CD4-positive, alpha-beta T cell treated with Interleukin-6 at 100 ng/mL for 8 hours (primary cell): ENCODE measurements at places on chromosomes 2 and 18.

DNA sequence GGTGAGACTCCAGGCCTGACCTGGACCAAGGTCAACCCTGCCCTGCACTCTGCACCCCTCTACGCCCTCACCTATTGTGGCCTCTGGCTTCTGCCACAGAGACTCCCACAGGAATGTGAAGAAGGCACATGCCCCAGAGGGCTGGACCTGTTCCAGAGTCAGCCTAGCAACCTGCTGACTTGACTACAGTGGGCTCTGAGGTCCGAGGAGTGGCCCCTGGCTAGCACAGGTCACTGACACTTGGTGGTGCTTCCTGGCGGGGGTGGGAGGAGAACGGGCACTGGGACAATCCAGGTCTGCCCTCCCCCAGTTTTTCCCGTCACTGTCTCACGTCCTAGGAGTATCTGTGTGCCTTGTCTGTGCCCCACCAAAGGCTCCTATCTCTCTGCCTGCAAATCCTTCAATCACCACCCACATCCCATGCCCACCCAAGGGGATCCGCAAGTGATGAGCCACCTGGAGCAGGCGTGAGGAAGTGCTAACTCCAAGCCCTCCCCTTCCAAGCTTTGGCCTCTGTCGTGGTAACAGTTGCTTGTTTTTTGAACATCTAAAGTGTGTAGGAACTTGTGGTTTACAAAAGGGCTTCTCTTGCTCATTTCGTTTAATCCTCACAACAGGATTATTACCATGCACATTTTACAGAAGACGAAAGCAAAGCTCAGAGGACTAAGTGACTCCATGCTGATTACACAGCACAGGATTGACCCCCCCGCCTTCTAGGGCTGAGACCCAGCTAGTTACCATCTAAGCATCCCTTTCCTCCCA lies 86.2 kb downstream of the MCFD2 start:
- no peak for DNase-seq

- no peak for DNase-seq
Measured at GRCh38 chr2:12636837-12637581, 79.7 kb upstream of the TRIB2 start.

DNA sequence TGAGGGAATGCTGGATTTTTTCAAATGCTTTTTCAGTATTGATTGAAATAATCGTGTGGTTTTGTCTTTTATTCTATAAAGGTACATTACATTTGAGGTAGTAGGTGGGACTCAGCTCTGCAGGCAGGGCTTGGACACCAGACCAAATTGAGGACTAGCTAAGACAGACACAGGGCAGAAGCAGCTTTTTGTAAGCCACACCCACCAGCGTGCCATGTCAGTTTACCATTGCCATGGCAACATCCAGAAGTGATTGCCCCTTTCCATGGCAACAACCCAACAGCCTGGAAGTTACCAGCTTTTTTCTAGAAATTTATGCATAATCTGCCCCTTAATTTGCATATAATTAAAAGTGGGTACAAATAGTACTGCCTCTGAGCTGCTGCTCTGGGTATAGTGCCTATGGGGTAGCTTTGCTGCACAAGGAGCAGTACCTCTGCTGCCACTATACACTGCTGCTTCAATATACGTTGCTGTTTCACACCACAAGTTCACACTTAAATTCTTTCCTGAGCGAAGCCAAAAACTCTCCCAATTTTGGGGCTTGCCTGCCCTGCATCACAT lies 23.6 kb upstream of the VWA3B start:
- DNase-seq = no peak

DNA sequence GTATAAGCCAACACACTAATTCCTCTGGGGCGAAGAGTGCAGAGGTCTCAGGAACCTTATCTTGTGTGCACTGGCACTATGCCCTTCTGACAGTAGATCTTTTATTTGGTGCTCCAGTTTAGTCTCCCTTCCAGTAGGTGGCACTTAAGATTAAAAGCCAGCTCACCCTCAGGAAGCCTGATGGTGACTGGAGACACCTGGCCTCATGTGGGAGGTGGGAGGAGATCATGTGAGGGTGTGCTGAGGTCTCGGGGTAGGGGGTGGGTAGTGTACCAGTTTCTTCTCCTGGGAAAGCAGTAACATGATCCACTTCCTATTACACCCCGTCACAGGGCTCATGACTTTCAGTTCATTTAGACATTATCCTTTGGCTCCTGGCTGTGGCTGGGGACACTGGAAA lies 654.9 kb downstream of the ADCYAP1 start:
- no peak for DNase-seq

DNA sequence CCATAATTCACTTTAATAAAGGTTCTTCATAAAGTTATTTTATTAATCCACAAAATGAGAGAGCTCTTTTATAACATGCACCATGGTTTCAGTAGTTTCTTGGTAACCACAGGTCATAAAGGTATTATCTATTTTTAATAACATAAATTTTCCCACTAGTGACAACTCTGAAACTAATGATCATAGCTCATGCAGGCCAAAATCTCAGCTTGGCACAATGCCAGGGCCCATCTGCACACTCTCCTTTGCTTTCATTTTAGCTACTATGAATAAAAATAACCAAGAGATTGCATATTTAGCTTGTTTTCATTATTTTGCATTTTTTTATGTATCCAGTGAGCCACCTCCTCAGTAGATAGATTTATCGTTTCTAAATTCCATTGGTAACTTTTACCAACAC lies 691.8 kb upstream of the CHAC2 start:
- no peak for DNase-seq

DNA sequence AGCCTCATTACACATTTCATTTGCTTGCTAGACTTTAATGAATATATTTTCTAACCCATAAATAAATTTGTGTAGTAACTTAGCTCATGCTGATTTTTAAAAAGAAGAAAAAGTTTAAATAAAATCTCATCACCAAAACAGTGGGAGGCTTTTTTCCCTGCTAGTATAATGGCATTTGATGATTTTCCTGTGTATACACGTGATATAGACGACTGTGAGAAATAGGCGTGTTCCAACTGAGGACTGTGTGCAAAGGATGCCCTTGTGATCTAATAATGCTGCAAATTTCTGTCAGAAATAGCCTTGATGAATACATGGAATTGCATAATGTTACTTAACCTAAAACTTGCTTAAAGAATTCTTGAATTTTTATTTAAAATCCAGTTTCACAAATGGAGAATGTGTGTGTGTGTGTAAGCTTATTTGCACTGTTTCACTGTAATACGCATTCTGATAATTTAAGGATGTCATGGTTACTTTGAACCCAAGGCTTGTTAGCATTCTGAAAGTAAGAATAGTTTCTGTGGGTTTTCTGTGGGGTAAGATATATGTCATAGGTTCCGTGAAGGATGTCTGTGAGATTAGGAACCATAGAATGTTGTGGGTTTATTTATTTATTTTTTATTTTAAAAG lies 178.0 kb downstream of the DLGAP1 start:
- no peak for DNase-seq

GRCh38 chr2:134103196-134103595 lies 150.7 kb upstream of the MGAT5 start:
- DNase-seq = no peak

GRCh38 chr2:18777250-18777812 lies 188.0 kb upstream of the NT5C1B start:
- no peak for DNase-seq

DNA sequence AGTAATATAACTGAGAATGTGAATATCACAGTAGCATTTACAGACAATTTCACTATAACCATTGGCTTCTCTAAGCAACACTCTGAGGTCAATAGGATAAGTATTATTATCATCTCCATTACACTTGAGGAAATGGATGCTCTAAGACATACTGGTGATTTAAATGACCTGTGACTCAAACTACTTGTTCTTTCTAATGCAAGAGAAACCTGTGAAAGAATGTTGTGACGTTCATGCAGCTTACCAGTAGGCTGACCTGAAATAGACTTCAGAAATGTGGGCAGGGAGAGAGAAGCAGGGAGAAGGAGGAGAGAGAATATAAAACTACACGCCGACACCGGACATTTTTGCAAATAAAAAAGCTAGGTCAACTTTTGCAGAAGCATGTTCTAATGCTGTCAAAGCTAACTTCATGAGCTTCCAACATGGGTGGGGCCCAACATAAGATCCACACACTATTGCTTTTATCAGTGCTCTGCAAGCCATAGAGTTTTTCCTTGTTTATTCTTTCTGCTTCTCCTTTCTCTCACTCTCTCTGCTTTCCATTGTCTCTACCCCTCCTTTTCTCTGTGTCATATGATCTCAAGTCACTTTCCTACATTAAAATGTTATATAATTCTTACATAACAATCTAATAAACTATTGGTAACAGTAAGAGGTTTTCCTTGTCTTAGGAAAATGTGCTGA lies 217.6 kb upstream of the FN1 start:
- no peak for DNase-seq

DNA sequence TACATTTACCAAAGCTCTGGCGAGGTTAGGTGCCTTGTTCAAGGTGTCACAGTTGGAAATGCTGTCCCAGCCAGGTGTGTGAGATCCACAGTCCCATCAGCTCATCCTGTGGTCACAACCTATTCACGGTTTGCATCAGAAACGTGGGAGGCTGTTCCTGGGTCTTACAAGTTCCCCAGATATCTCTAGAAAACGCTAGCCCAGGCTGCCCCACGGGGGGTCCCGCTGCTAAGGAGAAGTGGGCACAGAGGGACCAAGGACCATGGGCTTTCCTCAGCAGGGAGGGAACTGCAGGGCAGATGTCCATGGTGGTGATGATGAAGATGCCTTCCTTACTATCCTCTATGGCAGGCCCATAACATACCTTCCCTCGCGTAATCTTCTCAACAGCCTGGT lies 649 bp downstream of the FECH start:
- DNase-seq = no peak

DNA sequence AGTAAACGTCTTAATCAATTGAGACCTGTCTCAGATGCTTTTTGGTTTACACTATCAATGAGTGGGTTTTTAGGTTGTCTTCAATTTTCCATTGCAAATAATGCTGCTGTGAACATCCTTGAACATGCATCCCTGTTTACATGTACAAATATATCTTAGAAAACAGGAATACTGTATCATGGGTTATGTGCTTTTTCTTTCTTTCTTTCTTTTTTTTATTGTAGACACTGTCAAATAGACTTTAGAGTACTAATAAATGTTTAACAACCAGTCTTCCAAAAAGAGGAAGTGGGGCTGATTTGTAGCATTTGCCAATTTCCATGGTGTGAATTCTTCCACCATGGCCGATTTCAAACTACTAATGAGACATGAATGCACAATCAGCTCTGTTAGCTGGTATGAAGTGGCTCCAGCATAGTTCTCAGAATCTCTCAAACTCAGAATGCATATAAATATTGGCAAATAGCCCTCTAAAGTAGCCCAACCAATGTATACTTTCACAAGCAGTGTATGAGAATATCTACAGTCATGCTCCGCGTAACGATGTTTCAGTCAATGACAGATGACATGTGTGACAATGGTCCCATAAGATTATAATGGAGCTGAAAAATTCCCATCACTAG lies 50.3 kb upstream of the B3GNT2 start:
- no peak for DNase-seq

GRCh38 chr2:28952836-28953211 lies 28.3 kb upstream of the TOGARAM2 start:
- DNase-seq = no peak

GRCh38 chr2:43218702-43219382 lies 7.6 kb downstream of the ZFP36L2 start:
- peak; percentile 90 for DNase-seq

GRCh38 chr2:119106301-119106897 lies 52.2 kb downstream of the C1QL2 start:
- no peak for DNase-seq

DNA sequence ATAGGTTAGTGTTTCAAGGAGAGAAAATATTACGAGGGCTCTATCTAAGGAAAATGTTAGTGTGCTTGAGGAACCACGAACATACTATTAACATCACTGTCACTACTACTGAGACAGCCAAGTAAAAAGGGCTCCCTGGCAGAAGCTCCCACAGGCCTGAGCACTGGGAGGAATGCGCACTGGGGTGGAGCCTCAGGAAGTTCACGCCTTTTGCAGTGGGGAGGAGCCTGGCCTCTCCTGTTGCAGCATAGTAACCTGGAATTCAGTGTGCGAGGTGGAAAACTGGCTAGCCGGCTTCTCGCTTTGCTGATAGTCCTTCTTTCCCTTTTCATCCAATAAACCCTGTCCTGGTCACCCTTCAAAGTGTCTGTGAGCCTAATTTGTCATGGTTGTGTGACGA lies 250.3 kb downstream of the ERBB4 start:
- DNase-seq = no peak
